ENCODE measurements at places on chromosomes 5 and 9.

DNA sequence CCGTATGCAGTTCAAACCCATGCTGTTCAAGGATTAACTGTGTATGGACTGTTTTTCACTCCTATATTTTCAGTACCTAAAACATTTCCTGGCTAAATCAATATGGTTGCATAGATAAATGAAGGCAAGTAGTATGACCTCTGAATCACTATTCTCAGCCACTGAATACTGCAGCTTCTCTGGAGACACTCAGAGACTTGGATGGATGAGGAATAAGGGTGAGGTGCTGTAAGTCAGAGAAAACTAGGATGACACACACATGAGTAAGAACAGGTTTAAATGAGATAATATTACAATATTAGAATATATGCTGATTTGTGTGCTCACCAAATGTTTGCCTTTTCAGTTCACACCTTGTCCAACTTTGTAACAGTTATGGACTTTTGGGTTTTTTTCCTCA lies 26.0 kb upstream of the ANXA1 start:
- DNase-seq: no peak

DNA sequence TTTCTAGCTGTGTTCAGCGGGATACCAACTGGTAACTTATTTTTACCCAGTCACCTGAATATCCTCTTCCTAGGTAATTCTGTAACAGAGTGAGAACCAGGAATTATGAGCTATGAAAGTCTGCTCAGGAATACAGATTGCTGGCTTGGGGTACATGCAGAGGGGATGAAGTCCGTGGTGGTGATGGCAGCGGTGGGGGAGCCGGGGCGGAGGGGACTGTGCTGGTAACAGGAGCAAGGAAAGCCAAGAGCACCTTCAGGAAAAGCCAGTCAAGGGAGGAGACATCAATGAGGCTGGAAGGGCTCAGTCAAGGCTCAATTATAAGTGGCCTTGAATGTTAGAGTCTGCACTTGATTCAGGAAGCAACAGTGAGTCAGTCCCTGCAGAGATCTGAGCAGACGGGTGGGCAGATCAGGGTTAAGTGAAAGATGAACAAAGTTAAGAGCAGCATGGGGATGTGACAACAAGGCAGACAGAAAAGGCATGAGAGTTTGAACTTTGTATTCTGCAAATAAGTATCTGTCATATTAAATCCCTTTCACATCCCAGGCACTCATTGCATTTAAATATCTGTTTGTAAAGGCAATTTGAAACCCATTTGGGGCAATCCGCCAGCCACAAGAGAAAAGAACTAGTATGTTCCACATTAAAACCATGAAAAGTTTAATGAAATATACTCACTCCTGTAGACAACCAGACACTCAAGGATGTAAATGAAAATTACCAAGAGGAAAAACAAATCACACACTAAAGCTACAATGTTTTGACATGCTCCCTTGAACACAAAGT lies 101.2 kb downstream of the TTC39B start:
- no peak for DNase-seq

DNA sequence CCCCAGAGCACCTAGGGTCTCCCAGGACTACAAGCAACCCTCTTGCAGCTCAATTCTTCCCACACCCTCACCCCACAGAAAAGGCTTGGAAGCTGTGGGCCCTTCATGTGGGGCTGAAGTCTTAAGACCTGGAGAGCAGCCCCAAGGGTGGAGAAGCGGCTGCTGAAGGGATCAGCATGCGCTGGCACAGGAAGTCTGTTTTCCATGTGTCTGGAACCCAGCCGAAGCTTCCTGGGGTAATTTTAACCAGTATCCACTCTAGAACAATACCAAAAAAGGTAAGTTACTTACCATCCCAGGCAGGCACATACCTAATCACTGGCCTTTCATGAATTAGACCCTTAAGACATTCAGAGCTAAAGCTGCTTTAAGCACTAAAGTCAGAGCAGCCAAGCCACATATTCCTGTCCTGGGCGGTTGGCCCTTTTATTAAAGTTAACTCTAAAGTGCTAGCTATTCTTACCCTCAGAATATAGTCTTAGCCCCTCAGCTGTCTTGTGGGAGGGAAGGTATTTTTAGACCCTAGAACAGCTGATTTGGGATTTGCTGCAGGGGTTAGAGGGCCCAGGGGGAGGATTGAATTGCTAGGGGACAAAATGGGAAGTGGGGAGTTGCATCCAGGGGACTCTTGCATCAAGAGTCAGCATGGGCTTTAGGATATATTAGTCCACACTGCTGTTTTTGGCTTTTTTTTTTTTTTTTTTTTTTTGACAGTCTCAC lies 6.9 kb downstream of the IL17B start:
- DNase-seq: no peak

GRCh38 chr5:169062690-169063089 lies 238.2 kb downstream of the SLIT3 start:
- no peak for DNase-seq

DNA sequence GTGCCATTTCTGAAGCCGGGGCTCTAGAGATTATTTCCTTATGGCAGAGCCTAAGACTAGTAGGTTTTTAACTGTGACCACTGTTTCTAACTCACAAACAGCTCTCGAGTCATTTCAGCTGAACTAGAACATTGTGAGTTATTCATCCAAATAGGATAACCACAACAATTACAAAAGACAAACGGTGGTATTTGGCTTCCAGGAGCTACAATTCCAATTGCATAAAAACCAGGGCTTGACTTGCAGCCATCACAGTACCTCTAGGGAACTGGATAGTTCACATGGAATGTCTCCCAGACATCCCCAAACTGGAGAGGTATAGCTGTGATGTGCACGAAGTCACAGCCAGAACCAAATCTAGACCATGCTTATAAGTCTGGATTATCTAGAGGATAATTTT lies 224.8 kb downstream of the FAM114A2 start:
- DNase-seq: no peak

GRCh38 chr5:167051402-167051768 lies 1240.1 kb upstream of the WWC1 start:
- no peak for DNase-seq

DNA sequence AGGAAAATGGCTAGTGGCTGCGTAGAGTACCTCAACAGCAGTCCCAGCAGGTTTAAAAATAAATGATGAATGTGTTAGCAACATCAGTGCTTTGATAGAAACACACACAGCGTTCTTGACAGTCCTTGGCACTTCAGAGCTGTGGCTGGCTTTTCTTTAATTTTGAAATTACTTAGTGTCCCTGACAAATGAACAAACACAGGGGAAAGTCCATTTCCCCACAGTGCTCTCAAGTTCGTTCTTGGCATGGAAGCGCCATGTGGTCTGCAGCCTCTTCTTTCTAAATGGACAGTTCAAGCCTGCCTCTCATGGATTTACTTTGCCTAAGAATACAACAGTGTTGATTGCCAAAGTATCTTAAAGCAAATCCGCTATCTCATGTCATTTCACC lies 102.2 kb downstream of the ADAMTS12 start:
- no peak for DNase-seq

All from stimulated activated naive B cell treated with anti-CD40 and anti-IgM and Interleukin-4, amounts not matched to agents 10 μg/mL and 1 μg/mL and 100 μg/mL, for 72 hours (primary cell).